Aorta (tissue), 5 donors: ENCODE measurements at places on chromosomes 7 and 10. TPM values are rescaled to one million over a fixed set of nuclear protein-coding genes. Genes with fewer than 3 reads are reported as not detected.

- no peak for DNase-seq
Measured at GRCh38 chr10:106612381-106612780, 552.1 kb downstream of the SORCS1 start.

DNA sequence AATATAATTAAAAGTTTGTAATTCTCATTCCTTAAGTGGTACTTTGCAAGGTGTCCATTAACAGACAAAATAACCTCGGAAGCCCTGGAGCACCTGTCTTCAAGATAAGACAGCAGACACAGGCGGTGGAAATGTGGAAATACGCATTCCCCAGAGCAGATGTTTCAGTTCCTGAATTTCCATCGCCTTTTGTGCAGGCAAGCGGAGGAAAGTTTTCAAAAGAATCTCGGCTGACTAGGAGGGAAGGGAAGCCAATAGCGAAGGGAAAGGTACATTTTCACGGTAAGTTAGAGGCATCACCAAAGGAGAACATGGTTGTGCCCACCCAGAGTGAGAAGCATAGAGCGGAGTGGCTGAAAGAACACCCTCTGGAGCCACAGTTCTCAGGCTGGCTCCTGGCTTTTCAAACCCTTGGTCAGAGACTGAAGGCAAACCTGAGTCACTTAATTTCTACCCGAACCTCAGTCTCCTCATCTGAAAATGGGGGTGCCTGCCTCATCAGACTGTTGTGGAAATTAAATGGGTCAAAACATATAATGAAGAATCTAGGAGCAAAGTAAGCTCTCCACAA lies 13.6 kb downstream of the CPA1 start:
- DNase-seq = no peak

DNA sequence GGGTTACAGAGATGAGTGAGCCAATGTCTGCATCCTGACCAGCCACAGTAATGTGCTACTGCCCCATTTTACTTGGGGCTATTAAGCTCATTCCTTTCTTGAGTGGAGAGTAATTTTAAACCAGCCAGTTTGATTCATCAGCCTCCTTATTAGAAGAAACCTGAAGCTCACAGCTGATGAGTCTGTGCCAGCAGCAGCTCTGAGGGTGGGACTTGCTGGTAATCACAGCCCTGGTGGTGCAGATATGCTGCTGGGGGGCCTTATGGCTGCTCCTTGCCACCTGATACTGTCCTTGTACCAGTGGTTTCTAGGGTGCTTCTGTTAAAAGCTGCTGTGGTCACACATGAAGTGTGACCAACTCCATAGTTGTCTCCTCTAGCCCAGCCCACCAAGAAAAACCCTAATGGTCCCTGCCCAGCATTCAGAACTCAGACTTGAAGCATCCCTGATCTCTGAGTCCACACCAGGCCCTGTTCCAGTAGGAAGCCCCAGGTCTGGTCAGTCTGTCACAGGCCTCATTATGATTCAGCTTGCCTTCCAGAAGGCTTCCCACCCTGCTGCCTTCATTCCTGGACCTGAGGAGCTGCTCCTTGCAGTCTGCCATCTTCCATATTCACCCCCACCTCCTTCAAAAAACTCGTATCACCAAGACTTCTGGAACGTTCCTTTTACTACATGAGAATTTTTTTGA lies 28.9 kb upstream of the RBM20 start:
- DNase-seq = no peak

GRCh38 chr10:16602104-16602775 lies 80.6 kb upstream of the C1QL3 start:
- DNase-seq = no peak

- DNase-seq = no peak
Measured at GRCh38 chr10:652233-652632, 37.2 kb downstream of the DIP2C start.

Gene IPMK
- total RNA-seq = 8.1 TPM

Gene CFAP46
- total RNA-seq = not detected
